ENCODE measurements at places on chromosomes 7 and 10. TPM values are rescaled to one million over a fixed set of nuclear protein-coding genes. Genes with fewer than 3 reads are reported as not detected.

DNA sequence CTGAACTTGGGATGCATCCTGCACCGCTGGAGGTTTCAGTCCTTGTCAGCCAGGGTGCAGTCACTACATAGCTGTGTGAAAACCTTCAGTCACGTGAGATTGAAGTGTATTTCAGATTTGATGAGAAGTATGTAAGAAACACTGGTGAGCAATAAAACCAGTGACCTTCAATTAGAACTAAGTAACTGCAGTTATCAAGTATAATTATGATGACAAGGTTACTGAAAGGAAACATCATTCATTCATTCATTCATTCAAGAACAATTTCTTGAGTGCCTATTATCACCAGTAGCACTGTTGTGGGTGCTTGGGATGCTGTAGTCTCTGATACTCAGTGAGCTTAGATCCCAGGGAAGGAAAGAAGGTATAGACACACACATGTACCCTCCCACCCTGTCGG, 33.6 kb downstream of the RHEB start:
- H3K4me3 ChIP-seq, result no peak overlapping the region
- no peaks in the 10 kb centered on the region for H3K27me3 ChIP-seq
- no peak overlapping the region for H3K27ac ChIP-seq
- no peak for DNase-seq
- H3K4me1 ChIP-seq, result peaks cover 16% of the 10 kb centered on the region

DNA sequence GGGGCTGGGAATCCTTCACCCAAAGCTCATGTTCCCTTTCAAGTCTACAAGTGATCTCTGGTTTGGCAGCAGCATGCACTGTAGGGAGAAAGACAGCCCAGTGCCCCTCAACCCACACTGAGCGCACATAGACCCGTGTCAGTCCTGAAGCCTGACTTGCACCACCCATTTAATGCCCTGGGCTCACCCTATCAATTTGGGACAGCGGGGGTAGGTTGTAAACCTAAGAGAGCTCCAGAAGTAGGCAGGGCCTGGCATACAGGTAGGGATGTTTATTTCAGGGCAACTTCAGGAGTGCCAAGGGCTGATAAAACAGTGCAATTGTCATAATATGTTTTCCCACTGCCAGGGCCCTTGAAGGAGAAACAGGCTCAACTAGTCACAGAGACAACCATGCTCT, 3.5 kb upstream of the ATP6V0E2 start:
- H3K27me3 ChIP-seq, result no peaks in the 10 kb centered on the region
- H3K4me1 ChIP-seq, result peaks cover 82% of the 10 kb centered on the region
- peak overlapping the region; percentile 85 for H3K27ac ChIP-seq
- H3K36me3 ChIP-seq, result peaks cover 3% of the 10 kb centered on the region
- DNase-seq, result no peak

DNA sequence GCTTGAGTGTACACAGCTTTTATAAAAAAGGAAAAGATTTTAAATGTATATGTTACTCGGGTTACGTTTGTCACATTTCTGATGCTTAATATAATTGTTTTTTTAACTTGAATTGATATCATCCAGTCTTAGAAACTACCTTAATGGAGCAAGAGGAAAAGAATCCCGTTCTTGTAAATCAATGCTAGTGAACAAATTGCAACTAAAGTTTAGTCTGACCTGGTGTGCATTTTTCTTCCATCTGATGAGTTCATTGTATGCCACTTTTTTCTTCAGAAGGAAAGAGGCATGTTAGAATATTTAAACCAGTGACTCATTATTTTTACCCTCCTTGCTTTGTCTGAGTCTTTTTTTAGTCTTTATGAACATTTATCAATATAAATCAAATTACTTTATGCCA, 34.7 kb downstream of the NET1 start:
- no peak for DNase-seq
- H3K4me3 ChIP-seq, result peak overlapping the region; percentile 80
- H3K4me1 ChIP-seq, result peaks cover 68% of the 10 kb centered on the region
- no peaks in the 10 kb centered on the region for H3K27me3 ChIP-seq

Gene NUTM2E
- total RNA-seq, result 0.28 TPM

Gene CRYGN
- total RNA-seq, result not detected

DNA sequence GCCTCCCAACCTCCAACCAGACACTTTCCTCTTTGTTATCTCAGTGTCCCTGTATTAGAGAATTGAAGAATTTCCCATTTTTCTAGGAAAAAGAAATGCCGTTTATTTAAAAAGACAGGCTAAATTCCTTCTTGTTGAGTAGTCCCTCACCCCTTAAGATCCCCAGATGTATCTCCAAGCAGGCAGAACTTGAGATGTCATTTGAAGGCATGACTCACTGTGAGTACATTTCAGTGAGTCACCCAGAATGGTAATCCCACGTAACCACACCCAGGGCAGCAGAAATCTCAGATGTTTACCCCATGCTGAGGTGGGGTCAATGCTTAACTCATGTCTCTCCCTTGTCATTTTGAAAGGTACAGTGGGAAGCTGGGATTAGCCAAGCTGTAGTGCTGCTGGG, 4.4 kb downstream of the ZNF655 start:
- H3K36me3 ChIP-seq, result peaks cover 58% of the 10 kb centered on the region
- DNase-seq, result peak; percentile 58
- H3K27me3 ChIP-seq, result no peaks in the 10 kb centered on the region
- peak overlapping the region; percentile 49 for H3K27ac ChIP-seq

DNA sequence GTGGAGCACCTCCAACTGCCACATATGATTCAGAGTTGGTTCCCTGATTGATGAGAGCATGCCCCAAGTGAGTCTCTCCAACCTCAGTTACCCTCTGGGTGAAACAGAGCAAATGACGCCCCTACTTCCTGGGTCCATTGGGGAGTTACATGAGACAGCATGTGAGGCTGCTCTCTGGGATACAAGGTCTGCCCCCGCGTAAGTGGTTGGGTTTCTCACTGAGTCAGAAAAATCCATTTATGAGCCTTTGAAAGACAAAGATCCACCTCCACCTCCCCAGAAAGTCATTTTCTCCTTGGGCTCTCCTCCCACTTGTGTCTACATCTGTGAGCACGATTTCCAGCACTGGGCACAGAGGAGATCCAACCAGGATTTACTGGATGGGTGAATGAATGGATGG, 70.7 kb upstream of the DNAAF5 start:
- H3K4me1 ChIP-seq, result no peaks in the 10 kb centered on the region
- H3K36me3 ChIP-seq, result peaks cover 5% of the 10 kb centered on the region
- H3K27me3 ChIP-seq, result no peaks in the 10 kb centered on the region

GRCh38 chr7:157969995-157970394, 617.6 kb downstream of the PTPRN2 start:
- no peak overlapping the region for H3K4me3 ChIP-seq
- H3K27ac ChIP-seq, result no peak overlapping the region
- DNase-seq, result no peak

DNA sequence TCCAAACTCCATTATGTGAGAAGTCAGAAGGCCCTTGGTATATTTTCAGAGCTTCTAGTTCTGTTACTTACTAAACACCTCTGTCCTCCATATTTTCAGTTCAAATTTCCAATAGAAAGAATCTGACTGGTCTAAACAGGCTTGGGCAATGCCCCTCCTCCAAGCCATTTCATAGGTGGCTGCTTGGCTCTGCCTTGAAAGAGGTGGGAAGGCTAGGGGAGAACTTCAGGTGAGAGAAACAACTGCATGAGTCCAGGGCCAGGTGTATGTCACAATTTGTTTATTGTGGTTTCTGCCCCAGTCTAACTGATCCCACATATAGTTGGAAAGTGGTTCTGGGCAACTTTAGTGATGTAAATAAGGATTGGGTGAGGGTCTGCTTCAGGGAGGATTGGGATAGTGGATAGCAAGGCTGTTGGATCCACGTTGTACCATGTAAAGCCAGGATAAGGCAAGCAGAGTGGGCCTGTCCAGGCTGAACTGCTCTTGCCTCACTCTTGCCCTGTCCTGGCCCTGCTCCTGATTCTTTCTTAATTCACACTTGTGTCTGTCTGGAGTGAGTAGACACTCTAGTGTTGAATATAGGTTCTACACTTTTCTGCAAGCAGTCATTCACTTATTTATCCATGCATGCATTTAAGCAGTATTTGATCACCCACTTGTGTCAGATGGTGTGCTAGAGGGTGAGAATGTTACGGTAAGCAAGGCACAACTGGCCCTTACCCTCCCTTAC, 67.5 kb upstream of the COMTD1 start:
- no peaks in the 10 kb centered on the region for H3K27me3 ChIP-seq
- H3K36me3 ChIP-seq, result no peaks in the 10 kb centered on the region
- no peak for DNase-seq
- H3K27ac ChIP-seq, result no peak overlapping the region

Gene PFKFB3
- 59.3 TPM for total RNA-seq

GRCh38 chr7:131235489-131236317, 92.0 kb upstream of the MKLN1 start:
- H3K27me3 ChIP-seq, result no peaks in the 10 kb centered on the region
- H3K4me3 ChIP-seq, result peak overlapping the region; percentile 35
- peaks cover 65% of the 10 kb centered on the region for H3K4me1 ChIP-seq

DNA sequence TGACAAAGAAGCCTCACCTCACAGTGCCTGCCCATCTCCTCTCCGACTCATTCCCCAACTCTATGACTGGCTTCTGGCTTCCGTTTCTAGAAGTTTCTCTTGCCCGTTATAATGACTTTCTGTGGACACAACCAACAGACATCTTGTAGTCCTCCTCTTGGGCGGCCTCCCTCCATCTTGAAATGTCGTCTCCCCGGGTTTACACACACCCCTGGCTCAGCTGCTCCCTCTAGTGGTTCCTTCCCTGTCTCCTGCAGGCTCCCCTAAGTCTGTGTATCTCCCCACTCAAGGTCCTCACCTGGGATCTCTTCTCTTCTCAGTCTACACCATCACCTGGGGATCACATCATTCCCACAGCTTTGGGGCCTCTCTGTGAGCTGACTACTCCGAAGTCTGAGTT, 123.4 kb upstream of the NEBL start:
- no peak overlapping the region for H3K4me3 ChIP-seq
- peak; percentile 42 for DNase-seq
- H3K27ac ChIP-seq, result no peak overlapping the region
- no peaks in the 10 kb centered on the region for H3K36me3 ChIP-seq
- no peaks in the 10 kb centered on the region for H3K27me3 ChIP-seq

DNA sequence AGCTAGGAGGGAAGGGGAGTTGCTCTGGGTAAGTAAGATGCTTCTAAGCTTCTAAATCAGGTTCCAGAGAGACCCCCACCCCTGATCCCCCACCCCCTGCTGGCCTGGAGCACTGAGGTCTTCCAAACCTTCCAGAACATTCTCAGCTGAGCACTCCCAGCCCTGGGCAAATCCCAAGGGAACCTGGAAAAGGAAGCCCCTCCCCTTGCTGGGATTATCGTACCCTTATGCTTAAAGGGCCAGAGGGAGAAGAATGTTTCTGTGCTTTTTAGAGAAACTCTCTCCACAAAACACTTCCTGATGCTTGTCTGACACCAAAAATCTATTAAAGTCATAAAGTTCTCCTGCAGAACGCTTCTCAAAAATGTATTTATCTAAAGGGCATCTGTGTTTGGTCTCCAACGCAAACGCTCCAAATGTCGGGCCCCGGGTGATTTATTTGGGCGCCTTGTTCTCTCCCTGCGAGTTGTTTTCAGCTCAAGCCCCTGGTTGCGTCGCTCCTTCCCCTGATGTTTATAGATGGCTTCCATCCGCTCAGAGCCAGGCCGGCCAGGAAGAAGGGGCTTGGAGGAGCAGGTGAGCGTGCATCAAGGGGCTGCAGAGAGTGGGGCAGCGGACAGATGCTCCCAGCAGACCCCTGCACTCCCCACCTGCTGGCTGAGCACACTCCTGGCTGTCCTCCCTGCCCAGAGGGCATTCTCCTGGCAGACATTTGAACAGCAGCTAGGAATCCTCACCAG, 8.2 kb upstream of the RET start:
- no peaks in the 10 kb centered on the region for H3K36me3 ChIP-seq
- H3K4me1 ChIP-seq, result no peaks in the 10 kb centered on the region
- H3K27me3 ChIP-seq, result no peaks in the 10 kb centered on the region
- H3K27ac ChIP-seq, result no peak overlapping the region

Gene RASA4
- total RNA-seq, result 39.3 TPM

GRCh38 chr7:40447345-40447744, 312.5 kb downstream of the SUGCT start:
- DNase-seq, result no peak
- no peaks in the 10 kb centered on the region for H3K27me3 ChIP-seq
- H3K27ac ChIP-seq, result no peak overlapping the region
- no peaks in the 10 kb centered on the region for H3K4me1 ChIP-seq
- H3K4me3 ChIP-seq, result no peak overlapping the region

DNA sequence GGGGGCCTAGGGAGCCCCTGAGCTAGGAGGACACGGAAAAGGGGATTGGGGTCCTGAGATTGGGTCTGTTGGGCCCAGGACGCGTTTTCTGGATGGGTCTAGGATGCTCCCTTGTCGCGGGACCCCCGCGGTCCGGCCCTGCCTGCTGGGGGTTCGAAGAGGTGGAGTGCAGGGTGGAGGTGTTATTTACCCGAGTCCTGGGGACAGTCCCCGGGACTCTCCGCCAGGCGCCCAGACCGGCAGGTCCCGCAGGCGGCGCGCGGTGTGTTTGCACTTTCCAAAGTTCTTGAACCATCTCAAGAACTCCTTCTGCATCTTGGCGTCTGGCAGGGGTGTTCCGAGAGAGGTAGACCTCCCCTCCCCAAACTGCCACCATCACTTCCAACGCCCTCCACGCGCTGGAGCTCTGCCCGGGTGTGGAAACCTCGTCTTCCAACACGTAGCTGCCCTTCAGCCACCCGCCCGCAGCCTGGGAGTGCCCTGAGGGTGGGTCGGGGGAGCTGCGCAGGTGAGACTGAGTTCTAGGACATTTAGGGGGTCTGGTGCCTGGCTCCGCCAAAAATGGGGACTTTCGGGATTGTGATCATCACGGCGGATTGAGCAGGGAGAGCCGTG, 569 bp downstream of the CAV1 start:
- H3K36me3 ChIP-seq, result no peaks in the 10 kb centered on the region
- no peak overlapping the region for H3K27ac ChIP-seq
- peak; percentile 45 for DNase-seq

Gene AKR1C4
- not detected for total RNA-seq

GRCh38 chr7:138752518-138753149, 45.2 kb upstream of the TMEM213 start:
- H3K4me1 ChIP-seq, result peaks cover 66% of the 10 kb centered on the region
- H3K4me3 ChIP-seq, result peak overlapping the region; percentile 16
- H3K36me3 ChIP-seq, result no peaks in the 10 kb centered on the region
- no peaks in the 10 kb centered on the region for H3K27me3 ChIP-seq
- peak; percentile 97 for DNase-seq
- peak overlapping the region; percentile 86 for H3K27ac ChIP-seq

DNA sequence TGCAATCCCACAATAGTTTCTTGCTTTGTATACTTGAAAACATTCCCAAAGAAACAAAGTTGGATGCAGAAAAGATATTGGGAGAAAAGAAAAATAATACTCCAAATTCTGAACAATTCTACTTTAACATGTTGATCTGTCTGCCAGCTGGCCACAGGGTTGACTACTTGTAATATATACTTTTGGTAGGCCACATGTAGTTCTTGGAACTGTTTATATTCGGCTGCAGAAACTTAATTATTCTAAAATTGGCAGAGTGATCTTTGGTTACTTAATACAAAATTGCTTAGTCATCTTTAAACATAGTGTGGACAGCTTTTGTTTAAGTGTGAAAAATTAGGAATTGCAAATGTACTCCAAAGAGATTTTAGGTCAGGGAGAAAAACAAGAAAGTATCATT, 76.0 kb downstream of the CALD1 start:
- H3K27me3 ChIP-seq, result peaks cover 4% of the 10 kb centered on the region
- no peak for DNase-seq
- no peak overlapping the region for H3K4me3 ChIP-seq
- no peaks in the 10 kb centered on the region for H3K36me3 ChIP-seq
- H3K27ac ChIP-seq, result no peak overlapping the region

Gene EMX2
- not detected for total RNA-seq

Gene CD36
- total RNA-seq, result not detected

- peaks cover 43% of the 10 kb centered on the region for H3K4me1 ChIP-seq
- peaks cover 24% of the 10 kb centered on the region for H3K27me3 ChIP-seq
- H3K4me3 ChIP-seq, result no peak overlapping the region
- H3K27ac ChIP-seq, result no peak overlapping the region
Observed at GRCh38 chr10:61285749-61286148, 167.4 kb downstream of the TMEM26 start.

All from activated CD8-positive, alpha-beta memory T cell treated with anti-CD3 and anti-CD28 coated beads, Interleukin-2, amount 10 ng/mL, durations not matched to agents 7 days and 5 days (primary cell).